Stomach (tissue), 19 donors: ENCODE measurements at places on chromosomes 16 and 17.

DNA sequence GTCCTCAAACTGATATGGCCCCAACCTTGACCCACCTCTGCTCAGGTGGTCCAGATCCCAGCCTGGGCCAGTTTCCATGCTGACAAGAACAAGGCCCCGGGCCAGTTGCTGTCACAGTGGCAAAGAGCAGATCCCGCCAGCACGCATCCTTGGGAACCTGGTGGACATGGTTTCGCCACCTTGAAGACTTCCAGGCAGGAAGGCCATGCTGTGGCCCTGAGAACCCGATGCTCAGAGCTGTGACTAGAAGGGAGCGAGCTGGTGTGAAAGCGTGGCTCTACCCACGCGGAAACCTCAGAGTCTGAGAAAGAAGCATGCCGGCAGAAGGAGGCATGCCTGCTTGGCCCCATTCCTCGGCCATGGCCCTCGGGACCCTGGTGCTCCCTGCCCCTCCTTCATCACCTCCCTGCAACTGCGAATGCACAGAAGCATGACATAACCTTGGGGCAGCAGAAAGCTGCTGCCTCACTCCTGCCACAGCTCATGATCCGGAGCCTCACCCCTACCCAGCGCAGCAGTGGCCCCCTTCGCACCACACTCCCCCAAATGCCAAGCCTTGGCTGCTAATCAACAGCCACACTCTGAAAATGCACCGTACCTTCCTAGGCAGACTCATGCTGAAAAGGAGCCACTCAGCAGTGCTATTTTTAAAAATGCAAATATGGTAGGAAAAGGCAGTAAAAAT, 33.2 kb downstream of the UBE2O start:
- DNase-seq = no peak

DNA sequence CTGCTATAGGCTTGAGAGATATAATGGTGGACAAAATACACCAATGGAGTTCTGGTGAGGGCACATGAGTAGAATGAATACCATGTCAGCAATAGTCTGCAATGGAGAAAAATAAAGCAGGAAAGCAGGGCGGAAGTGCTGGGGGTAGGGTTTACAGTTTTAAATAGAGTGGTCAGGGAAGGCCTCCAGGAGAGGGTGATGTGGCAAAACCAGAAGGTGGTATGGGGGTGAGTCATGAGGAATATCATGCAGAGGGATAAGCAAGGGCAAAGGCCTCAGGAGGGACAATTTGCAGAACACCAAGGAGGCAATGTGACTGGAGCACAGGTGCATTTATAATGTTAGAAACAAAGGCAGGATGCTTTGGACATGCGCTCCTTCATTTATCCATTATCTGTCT, 102.0 kb downstream of the ITFG1 start:
- DNase-seq = no peak

GRCh38 chr16:50861451-50861850, 119.6 kb downstream of the CYLD start:
- DNase-seq = no peak

- peak; percentile 47 for DNase-seq
Observed at GRCh38 chr16:2663553-2664546, 18.5 kb upstream of the KCTD5 start.

DNA sequence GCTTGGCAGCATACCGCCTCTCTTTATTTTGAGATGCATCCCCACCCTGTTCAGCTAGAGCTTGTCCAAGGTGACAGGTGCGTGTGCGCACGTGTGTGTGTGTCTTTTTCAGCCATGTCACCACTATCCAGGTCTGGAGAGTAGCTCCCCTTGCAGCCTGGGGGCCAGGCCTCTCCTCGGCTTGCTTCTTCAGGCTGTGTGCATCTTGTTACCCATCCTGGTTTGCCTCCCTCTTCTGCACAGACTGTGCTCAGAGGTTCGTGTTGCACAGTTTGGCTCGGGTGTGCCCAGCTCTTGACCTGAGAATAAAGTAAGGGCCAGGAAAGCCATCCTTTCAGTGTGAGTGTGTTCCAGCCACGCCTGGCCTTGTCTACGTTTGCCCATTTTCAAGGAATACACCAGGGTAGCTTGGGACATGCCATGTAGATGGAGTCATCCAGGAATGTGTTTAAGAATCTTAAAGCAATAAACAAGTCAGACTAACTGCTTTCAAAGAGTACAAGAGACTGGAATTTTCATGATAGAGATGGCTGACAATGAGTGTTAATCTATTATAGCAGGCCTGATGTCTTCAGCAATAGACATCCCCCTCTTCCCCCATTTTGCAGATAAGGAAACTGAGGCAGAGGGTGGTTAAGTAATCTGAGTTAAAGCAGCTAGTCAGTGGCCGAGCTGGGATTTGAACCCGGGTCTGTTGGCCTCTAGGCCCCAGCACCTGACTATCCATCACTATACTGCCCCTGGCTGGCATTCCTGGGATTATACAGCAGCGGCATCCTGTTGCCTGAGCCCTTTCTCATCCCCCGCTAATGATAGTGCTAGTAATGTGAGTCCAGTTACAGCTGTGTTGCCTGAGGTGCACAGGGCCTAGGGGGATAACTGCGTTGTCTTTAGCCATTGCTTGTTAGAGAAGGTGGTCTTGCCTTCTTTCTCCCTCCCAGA, 77.9 kb downstream of the KSR1 start:
- DNase-seq = no peak

GRCh38 chr17:41734949-41735313, 488 bp upstream of the HAP1 start:
- DNase-seq = peak; percentile 44

DNA sequence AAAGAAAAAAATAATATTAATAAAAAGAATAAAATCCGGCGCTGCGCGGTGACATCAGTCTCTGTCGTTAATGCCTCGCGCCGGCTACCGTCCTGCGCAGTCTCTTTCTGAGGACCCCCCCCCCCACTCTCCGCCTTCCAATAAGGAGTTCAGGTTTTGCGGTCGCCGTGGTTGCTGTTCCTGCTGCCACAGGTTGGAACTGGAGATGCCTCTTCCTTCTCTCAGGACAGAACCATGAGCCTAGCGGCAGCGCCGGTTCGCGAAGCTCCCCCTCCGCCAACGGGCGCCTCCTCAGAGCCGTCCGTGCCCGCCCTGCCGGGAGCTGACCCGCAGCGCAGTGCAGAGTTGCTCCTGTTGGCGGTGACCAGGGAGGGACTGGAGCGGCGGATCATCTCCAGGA, 2093.4 kb downstream of the TP53TG3F start:
- DNase-seq = no peak

DNA sequence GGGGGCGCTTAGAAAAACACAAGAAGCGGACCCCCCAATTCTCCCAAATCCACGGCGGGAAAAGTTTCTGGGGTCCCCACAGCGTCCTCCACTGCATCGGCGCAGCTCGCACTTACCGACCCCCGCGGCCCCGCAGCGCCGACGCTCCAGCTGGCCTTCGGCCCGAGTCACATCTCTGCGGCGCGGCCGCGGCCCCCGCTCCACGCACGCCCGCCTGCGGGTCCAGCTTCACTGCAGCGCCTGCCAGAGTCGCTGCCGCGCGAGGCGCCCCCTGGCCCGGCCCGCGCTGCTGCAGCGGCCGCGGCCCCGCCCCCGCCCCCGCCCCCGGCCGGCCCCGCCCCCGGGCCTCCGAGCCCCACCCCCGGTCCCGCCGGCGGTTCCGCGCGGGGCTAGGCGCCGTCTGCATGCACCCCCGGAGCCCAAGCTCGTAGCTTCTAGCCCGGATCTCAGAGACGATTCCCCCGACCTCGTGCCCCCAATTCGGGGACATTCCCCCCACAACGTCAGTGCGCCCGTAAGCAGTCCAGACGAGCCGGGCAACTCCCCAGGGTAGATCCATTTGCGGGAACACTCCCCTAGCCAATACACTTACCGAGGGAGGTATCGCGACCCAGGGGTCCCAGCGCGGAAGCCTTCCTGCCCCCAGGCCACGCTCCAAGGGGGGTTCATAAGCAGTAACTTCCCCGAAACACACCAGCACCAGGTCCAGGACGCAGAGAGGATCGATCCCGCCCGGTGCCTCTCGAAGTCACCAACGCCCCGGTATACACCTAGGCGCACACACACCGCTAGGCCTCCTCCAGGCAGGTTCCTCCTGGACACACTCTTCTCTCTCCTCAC, at the start of gene GPRC5B:
TSS of gene GPRC5B (minus strand) at position 238 of the 840 bp plus-strand sequence. CDS start 12,003 bp downstream, outside the sequence.
- peak; percentile 88 for DNase-seq

GRCh38 chr16:4200781-4201137, 41.1 kb downstream of the SRL start:
- no peak for DNase-seq

GRCh38 chr17:44899074-44899782, at the start of gene EFTUD2:
EFTUD2 (minus strand) TSS chr17:44899445; CDS start chr17:44894521, 4,924 bp downstream.
- DNase-seq = peak; percentile 92

DNA sequence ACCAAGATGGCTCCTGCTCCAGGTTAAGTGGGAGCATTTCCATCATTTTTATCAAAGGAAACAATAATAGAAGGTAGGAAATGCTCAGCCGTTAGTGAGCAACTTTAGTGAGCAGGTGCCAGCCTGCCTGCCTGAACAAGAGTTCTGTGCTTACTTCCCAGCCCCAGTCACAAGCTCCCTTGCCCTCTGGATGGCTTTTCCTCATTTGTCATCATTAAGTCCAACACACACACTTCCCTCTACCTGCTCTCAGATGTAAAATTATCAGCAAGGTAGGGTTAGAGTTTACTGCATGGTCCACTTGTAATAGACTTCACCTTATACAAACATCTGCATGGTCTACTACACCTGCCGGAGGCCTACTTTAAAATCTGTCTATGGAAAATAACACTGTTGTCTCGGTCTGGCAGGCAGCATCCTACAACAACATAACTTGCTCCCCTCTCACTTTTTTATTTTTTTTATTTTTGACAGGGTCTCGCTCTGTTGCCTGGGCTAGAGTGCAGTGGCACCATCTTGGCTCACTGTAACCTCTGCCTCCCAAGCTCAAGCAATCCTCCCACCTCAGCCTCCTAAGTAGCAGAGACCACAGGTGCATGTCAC, 12.7 kb downstream of the TEX2 start:
- no peak for DNase-seq

GRCh38 chr17:78343543-78344201, 16.2 kb downstream of the SOCS3 start:
- peak; percentile 74 for DNase-seq

DNA sequence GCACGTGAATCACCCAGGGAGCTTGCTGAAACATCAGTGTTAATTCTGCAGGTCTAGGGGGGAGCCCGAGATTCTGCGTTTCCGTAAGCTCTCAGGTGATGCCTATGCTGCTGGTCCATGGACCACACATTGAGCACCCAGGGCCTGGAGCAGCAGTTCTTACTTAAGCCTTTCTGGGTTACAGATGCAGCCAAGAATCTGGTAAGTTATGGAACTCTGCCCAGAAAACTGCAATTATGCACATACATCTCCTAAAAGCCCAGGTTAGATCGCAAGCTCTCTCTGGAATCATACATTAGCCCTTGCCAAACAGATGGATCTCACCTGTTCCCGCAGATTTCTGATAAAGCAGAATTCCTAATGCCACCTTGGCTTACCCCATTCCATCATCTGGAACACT, 265.9 kb upstream of the SALL1 start:
- no peak for DNase-seq

DNA sequence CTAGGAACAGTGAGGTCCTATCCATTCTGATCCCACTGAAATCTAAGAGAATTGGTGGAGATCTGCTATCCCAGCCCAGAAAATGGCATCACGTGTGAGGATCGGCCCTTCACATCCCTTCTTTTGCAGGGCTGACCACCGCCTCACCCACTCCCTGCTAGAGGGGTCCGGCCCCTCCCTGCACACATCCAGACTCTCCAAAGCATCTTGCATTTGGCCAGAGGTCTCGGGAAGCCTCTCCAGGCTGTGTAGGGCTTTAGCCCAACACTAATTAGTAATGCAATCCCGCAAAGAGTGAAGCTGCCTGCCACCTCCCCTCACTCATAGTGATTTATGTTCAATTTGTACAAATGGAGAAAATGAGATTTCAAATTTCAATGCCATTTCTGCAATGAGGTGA, 434.4 kb upstream of the ZFHX3 start:
- DNase-seq = no peak

DNA sequence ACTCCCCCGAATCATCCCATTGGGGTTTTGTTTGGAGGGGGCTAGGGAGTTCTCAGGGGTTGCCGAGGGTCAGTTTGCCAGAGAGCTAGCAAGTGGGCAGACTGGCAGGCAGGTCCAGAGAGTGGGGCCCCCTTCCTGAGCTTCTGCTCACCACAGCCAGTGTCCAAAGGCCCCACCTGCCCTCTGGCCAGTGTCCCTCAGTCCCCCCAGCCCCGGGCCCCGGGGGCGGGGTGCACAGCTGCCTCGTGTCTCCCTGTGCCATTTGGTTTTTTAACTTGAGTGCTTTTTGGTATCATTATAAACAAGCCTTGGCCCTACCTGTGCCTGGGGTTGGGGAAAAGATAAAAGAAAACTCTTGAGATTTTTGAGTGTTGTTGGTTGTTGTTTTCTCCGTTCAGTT, 91.8 kb downstream of the CCDC182 start:
- no peak for DNase-seq

DNA sequence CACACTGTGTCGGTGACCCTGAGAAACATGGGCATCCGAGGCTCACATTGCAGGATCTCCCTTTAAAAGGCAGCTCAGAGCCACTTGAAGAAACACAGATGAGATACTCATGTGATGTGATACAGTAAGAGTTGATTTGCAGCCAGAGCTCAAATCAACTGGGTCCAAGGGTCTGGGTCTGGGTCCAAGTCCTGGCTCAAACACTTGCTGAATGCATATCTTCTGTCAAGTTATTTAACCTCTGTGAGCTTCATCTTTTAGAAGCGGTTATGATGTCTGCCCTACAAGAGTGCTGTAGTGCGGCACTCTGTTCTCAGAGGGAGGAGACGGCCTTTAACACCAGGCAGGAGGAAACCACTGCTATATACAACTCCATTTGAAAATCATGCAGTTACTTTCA, 6.4 kb downstream of the KRT38 start:
- peak; percentile 46 for DNase-seq

DNA sequence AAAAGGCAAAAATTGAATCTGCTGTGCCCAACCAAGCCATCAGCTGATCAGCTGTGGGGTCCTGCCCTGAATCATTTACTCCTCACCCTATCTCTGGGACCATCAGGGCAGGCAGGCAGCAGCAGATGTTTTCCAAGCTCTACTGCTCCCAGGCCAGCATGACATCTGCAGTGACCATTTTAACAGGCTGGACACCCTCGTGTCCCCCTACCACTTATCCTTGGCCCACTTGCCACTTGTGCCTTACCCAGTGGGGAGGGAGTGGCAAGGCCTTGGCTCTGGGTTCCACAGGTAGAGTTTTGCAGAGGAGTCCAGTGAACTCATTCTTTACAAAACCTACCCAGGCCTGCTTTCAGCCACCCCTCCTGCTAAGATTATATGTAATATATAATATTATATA, 12.0 kb upstream of the CA4 start:
- DNase-seq = no peak

DNA sequence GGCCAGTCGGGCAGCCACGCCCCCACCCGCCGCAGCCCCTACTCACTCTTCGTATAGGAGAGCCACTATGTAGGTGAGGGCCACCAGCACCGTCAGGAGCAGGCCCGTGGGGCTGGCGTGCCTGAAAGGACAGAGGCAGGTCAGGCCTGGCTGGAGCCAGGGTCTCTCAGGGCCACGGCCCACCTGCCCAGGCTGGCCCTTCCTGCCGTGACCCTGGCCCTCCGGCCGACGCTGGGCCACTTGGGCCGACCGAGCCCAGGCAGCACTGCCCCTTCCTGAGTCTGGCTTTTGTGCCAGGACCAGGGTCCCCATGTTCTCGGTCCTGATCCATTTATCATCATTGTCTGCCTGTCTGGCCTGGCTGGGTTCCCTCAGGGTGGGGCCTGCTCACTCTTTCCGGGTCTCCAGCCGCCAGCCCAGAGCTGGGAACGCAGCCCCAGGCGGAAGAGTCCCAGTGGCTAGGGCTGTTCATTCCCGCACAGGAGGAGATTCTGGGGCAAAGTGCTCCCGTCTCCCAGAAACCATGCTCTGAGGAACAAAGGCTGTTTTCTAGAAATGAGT, 10.1 kb upstream of the RASD1 start:
- no peak for DNase-seq

- no peak for DNase-seq
Observed at GRCh38 chr16:66961914-66962313, 848 bp downstream of the CES3 start.
